ENCODE measurements at places on chromosomes 6 and 20.
A peak's percentile ranks its signal among the peaks of the same experiment; 100 is the strongest.

DNA sequence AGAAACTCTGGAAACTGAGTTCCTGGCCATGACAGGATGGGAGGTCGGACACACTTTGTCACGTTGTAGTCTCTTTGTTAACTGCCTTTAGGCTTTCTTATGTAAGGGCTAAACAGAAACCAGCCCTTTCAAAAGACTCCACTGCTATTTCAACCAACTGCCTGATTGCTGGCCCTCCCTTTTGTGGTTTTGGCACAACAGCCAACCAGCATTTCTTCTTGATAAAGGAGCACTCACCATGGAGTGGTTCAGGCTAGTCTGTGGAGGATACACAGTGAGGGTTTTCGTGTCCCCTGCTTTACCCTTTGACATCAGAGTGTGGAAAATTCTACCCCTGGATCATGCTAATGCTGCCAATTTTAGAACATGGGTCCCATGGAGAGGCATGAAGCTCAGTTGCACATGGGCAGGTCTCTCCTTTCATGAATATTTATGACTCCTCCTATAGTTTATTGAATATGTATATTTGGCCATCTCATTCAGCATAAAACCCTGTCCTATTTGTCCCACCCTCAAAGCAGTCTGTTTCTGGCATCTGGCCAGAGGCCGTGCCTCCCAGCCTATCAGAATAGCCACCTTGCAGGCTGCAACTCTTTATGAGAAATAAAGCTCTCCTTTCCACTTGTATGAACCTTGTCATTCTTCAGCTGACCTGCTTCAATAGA is 148.3 kb downstream of the HS3ST5 start:
- no peak for DNase-seq

DNA sequence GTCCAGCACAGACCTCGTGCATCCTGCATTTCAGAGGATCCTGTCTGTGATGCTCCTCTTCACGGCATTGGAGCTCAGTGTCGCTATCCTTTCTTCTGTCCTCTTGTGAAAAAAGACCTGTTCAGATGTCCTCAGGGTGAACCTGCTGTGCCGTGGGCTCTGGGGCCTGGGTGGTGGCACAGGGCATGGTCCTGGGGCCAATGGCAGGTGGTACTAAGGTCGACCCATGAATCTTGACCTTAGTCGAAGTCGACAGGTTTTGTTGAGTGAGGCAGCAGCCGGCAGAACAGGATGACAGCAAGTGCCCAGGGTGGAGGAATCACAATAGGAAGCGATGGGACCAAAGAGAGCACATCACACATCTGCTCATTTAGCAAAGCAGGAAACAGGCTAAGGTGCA is 22.0 kb upstream of the MAS1L start:
- DNase-seq, result no peak

DNA sequence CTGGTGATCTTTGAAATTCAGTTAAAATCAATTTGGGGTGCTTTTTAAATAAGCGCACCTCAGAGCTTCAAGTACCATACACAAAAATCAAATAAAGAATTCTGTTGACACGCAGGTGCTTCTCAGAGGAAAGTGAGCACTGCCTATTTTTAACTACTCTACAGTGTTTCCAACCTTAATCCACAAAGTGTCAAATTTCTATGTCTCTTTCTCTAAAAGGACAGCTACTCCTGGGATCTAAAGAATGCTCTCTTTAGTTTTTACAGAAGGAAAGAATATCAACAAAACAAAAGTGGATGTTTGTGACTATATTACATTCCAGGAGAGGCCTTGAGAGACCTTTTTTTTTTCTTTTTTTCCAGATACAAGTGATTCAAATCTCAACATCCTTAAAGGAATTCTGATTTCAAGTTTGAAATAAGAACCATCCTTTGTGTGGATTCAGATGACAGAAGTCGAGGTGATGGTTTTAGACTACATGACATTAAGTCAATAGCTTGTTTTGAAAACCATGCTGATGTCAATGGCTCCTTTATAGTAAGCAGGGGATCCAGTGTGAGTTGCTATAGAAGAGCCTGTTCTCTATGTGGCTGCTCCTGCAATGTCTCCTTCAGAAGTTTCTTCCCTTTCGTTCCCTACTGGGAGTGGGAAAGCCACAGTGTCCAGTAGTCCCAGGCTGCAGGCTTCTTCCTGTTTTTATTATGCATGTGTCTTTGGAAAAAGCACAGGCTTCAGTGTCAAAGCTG is 67.2 kb upstream of the DEFB112 start:
- DNase-seq, result no peak

DNA sequence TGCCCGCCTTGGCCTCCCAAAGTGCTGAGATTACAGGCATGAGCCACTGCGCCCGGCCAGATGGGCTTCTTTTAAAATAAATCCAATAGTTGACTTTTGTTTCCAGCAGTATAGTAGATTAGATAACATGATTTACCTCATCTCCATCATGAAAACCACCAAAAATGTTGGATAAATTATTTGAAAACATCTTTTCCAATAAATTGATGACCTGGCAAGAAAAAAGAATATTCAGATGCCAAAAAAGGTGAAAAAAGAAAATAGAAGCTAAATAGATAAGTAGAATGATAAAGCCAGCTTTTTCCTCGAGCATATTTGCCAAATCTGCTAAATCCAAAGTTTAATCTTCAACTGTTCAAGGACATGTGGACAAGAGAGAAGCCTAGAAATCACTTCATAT is 109.2 kb downstream of the PHF3 start:
- no peak for DNase-seq

- DNase-seq, result peak; percentile 18
Observed at GRCh38 chr20:22312744-22313346, 271.5 kb downstream of the FOXA2 start.

- no peak for DNase-seq
Observed at GRCh38 chr6:117477988-117478852, 4.3 kb upstream of the DCBLD1 start.

DNA sequence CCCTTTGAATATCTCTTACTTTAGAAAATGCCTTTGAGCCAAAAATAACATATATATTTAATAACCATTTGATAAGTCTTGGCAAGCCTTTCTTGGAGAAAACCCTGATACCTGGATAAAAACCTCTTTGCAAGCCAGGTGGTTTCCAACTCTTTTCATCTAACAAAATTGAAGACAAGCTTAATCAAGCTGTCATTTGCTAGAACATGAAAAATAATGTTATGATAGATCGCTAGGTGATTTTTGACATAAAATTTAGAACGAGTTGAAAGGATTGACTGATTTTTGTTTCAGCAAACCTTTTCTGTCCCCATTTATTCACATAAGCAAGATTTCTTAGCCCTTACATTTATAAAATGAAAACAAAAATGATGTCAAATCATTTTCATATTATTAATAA is 44.6 kb downstream of the ABRACL start:
- no peak for DNase-seq

- no peak for DNase-seq
Observed at GRCh38 chr20:35010405-35011192, 54.9 kb downstream of the MYH7B start.

- no peak for DNase-seq
Observed at GRCh38 chr20:45008521-45009049, 42.3 kb downstream of the STK4 start.

DNA sequence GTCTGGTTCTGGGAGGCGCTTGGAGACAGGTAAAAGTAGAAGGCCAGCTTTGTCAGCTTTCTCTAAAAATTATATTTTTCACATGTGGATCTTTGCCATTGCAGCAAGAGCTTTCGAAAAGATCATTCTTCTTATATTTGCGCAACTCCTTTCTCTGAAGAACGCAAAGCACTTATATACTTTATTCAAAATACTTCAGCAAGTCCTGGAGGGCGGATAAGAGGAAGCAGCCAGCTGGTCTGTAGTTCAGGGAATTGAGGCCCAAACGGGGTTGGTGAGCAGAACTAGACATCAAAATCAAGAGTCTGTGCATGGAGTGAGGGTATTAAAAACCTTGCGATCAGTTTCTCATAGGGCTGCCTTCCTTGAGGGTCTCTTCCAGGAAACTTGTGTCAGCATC is 182.3 kb downstream of the DTNBP1 start:
- DNase-seq, result no peak

DNA sequence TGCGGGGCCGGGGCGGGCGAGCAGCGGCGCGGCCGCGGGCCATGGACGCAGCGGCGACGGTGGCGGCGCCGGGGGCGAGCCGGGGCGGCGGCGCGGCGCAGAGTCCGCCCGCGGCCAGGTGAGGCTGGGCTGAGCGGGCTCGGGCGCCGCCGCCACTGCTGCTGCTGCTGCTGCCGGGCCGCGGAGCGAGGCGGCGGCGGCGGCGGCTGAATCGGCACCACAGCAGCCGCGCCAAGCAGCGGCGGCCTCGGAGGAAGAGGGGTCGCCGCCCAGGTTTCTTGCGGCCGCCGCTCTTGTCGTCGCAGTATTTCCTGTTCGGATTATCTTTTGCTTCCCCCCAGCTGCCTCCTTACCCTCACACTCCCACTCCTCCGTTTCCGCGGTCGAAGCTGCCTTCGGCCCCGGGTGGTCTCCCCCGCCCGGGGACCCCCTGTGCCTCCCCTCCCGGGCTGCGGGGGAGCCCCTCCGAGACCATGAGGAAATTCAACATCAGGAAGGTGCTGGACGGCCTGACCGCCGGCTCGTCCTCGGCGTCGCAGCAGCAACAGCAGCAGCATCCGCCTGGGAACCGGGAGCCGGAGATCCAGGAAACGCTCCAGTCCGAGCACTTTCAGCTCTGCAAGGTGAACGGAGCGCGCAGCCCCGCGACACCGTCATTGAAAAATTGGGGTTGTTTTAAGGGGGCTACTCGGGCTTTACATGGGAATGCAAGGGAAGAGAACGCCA is at the start of gene STXBP5:
Gene STXBP5, plus strand, starts transcription at position 358 of the 726 bp plus-strand sequence. Its CDS starts 116 bp downstream, at position 474.
- peak; percentile 24 for DNase-seq

- DNase-seq, result no peak
Observed at GRCh38 chr6:122400462-122401089, 1.1 kb downstream of the HSF2 start.

DNA sequence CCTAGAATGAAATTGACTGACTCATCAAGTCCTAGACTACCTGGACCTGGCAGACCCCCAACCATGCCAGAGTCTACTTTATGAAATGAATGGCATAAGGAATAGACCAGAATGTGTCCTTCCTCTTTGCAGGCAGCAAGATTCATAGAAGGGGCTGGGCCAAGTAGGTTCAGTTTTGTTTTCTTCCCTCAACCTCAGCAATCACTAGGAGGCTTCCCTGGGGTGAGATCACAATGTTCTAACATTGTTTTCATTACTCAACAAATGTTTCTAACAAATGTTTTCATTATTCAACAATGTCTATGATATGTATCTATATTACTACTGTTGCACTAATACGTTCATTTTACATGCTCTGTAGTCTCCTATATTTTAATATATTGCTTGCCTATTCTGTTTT is 8.4 kb upstream of the FAM162B start:
- no peak for DNase-seq

DNA sequence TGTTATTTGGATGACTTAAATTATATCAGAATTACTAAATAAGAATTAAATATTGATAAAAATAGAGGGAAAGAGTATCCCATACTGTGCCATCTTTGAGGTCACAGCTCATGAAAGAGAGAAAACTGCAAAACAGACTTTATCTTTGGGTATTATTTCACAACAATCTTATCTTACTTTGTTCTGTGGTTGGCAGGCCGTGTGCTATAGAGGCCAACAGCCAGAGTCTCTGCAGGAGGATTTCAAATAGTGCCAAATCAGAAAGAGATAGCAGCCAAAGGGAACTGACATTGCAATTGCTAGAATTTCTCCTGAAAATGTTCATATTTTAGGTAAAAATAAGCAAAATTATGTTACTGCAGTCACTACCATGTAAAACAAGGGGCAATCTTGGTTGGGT is 354.2 kb downstream of the GRIK2 start:
- no peak for DNase-seq

GRCh38 chr20:2986466-2986865 is 57.0 kb upstream of the GNRH2 start:
- no peak for DNase-seq
